ENCODE measurements at places on chromosomes 7 and 10.

GRCh38 chr10:86793696-86794095 is 37.3 kb downstream of the BMPR1A start:
- no peak for DNase-seq

DNA sequence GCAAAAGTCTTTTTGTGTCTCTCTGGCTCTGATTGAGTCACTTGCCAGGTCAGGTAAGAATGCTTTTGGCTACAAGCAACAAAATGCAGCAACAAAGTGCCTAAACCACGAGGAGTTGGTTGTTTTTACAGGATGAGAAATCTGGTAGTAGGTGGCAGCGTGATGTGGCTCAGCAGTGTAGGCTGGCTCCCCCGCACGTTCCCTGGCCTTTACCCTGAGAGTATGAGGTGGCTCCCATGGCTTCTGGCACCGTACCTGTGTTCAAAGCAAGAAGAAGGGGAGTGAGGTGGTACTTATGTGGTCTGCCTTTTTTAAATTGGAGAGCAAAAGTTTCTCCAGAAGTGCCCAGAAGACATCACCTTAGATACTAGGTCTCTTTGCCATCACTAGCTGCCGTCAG is 11.7 kb downstream of the PRKRIP1 start:
- no peak for DNase-seq

DNA sequence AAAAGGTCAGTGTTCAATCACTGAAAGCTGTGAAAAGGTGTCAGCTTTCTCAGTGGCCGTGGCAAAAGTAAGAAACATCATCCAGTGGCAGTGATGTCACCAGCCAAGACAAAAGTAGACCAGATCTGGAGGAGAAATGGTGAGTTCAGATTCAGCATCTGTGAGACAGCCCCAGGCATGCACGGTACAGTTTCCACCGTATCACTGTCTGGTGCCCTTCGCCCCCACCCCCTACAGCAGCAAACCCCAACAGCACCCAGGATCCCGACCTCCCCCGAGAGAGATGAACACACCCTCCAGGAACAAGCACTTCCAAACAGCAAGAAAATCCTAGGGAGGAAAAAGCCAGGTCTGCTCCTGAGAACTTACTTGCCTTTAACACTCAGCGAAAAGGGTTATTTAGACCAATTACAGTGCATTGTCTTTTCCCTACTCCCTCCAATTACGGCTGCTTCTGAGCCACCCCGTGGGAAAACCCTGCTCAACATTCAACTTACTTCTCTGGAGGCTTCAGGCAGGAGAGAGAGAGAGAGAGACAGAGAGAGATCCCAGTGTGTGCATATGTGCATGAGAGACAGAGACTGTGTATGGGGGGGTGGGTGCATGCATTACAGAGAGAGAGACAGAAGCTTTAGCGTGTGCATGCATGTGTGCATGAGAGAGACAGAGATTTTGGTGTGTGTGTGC is 189.6 kb downstream of the GRID1 start:
- no peak for DNase-seq

GRCh38 chr10:118582511-118582910 is 12.9 kb downstream of the PRLHR start:
- no peak for DNase-seq

DNA sequence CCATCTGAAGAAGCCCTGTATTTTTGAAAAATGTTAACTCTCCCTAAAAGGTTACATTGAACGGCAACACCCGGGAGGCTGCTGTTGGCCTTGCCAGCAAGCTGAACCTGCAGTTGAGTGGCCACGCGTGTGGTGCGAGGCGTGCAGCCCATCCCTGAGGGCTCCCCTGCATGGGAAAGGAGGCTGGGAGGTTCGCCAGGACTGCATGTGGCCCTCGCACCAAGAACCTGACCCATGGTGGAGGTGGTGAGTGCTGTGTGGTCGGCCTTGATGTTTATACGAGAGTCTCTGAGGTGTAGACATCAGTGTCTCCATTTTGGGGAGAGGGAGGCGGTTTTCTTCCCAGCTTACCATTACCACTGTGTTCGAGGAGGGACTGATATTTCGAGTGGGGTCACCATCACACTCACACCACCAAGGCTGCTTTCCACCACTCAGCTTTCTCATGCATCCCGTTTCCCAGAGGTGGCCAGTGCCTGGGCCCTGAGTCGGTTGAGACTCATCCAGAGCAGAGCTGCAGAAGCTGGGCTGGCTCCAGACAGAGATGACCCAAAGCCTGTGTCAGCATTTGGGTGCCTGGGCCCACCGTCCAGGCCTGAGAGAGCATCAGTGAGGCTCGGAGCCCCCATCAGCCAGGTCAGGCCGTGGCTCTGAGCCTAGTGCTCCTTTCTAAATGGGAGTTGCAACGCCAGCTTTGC is 222.6 kb downstream of the EBF3 start:
- DNase-seq: no peak

Data from CD4-positive, alpha-beta T cell treated with Interleukin-2 at 100 ng/mL for 4 hours (primary cell).